ENCODE measurements at places on chromosomes 1 and 21. TPM values are rescaled to one million over a fixed set of nuclear protein-coding genes. Genes with fewer than 3 reads are reported as not detected.
A peak's percentile ranks its signal among the peaks of the same experiment; 100 is the strongest.

ZMYND12 gene
- total RNA-seq, result not detected

- no peak overlapping the region for H3K27ac ChIP-seq
- peaks cover 58% of the 10 kb centered on the region for H3K4me1 ChIP-seq
- no peaks in the 10 kb centered on the region for H3K27me3 ChIP-seq
- no peak for DNase-seq
- H3K36me3 ChIP-seq, result peaks cover 43% of the 10 kb centered on the region
Observed at GRCh38 chr1:40984066-40984465, 4.6 kb downstream of the CTPS1 start.

ICOSLG gene
- 5.2 TPM for total RNA-seq

ABCG1 gene
- 0.51 TPM for total RNA-seq

GRCh38 chr1:180156631-180157091 lies 2.0 kb downstream of the QSOX1 start:
- H3K27me3 ChIP-seq, result no peaks in the 10 kb centered on the region
- H3K27ac ChIP-seq, result peak overlapping the region; percentile 68
- peaks cover 49% of the 10 kb centered on the region for H3K4me1 ChIP-seq

KCND3 gene
- 0.77 TPM for total RNA-seq

DNA sequence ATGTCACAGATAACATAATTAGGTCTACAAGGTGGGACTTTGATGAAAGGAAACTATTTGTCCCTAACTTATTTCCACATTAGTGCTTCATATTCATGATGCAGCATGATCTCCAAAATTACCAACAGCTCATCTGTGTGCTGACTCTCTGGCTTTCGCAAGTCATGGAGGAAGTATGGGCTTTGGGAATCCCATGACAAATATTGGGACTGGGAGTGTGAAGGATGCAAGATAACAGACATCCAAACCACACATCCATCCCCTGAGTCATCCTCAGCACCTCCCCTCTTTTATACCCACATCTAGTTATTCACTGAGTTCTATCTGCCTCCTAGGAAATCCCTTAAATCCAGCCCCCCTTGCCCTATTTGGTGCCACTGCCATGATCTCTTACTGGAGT lies 102.8 kb upstream of the COL24A1 start:
- DNase-seq, result no peak
- peaks cover 19% of the 10 kb centered on the region for H3K27me3 ChIP-seq
- H3K4me1 ChIP-seq, result no peaks in the 10 kb centered on the region
- no peaks in the 10 kb centered on the region for H3K36me3 ChIP-seq
- no peak overlapping the region for H3K27ac ChIP-seq

DNA sequence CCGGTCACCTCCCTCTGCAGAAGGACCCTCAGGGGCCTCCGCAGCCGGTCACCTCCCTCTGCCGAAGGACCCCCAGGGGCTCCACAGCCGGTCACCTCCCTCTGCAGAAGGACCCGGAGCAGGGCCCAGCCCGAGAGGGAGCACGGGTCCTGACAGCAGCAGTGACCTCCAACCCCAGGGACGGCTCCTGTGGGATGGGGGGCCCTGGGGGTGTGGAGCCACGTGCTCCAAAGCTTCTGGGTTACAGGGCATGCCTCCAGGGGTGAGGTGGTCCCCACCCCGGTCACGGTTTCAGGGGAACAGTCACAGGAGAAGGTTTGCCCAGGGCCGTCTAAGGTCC lies 40.3 kb downstream of the SLC19A1 start:
- peaks cover 20% of the 10 kb centered on the region for H3K36me3 ChIP-seq
- peak overlapping the region; percentile 22 for H3K27ac ChIP-seq
- DNase-seq, result peak; percentile 75
- H3K4me3 ChIP-seq, result no peak overlapping the region

GRCh38 chr21:32237021-32237420 lies 41.8 kb downstream of the MIS18A start:
- H3K27ac ChIP-seq, result no peak overlapping the region
- no peaks in the 10 kb centered on the region for H3K36me3 ChIP-seq
- peaks cover 31% of the 10 kb centered on the region for H3K4me1 ChIP-seq
- DNase-seq, result no peak

- H3K36me3 ChIP-seq, result peaks cover 27% of the 10 kb centered on the region
- H3K4me1 ChIP-seq, result peaks cover 32% of the 10 kb centered on the region
- H3K4me3 ChIP-seq, result no peak overlapping the region
- DNase-seq, result no peak
- H3K27me3 ChIP-seq, result no peaks in the 10 kb centered on the region
Observed at GRCh38 chr1:220013497-220013896, 32.8 kb downstream of the EPRS1 start.

SYT2 gene
- 0.07 TPM for total RNA-seq

DNA sequence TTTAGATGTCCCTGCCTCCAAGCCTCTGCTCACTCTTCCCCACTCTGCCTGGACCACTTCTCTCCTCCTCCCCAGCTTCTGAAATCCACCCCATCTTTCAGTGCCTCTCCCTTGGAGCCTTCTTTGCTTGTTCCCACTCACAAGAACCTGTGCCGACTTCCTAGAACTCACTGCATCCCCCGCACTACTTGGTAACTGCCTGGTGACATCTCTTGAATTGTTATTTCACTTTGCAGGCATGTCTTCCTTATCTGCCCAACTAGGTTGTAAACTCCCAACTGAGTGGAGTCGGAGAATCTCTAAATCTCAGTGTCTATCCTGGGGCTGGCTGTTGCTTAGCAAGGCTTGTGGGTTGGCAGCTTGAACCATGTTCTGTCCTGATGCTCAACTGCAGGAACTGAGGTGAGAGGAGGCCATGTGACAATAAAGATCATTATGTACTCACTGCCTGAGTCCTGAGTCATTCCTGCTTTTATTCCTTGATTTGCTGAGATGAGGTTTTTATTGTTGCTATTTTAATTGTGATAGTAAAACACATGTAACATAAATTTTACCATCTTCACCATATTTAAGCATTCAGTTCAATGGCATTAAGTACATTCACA lies 3.9 kb downstream of the KPRP start:
- no peak for DNase-seq
- no peak overlapping the region for H3K27ac ChIP-seq
- H3K27me3 ChIP-seq, result no peaks in the 10 kb centered on the region
- no peak overlapping the region for H3K4me3 ChIP-seq
- no peaks in the 10 kb centered on the region for H3K4me1 ChIP-seq

THAP3 gene
- total RNA-seq, result 14.7 TPM

SPATA45 gene
- total RNA-seq, result 1.3 TPM

DNA sequence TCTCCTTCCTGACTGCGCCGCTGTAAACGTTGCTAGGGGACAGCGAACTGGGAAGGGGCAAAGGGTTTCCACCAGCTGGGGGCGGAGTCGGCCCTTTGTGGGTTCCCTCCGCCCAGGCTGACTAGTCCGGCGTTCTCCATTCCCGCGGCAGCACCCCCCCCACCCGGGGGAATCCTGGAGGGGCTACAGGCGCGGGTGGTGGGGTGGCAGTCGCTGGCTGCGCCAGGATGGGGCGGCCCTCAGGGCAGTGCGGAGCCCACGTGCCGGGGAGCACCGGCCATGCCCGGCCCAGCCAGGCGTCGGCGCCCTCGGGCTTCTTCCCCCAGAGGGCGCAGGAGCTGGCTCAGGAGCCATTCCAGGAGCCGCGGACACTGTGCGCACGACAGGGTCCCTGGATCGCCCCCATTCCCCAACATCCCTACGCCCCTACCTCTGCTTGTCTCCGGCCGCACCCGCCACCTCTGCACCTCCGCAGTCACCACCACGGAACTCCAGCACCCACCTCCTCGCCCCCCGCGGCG lies 476 bp downstream of the BATF3 start:
- H3K4me3 ChIP-seq, result peak overlapping the region; percentile 76
- H3K4me1 ChIP-seq, result peaks cover 8% of the 10 kb centered on the region
- H3K36me3 ChIP-seq, result peaks cover 6% of the 10 kb centered on the region
- peaks cover 25% of the 10 kb centered on the region for H3K27me3 ChIP-seq
- no peak for DNase-seq

TDRD5 gene
- total RNA-seq, result not detected

DNA sequence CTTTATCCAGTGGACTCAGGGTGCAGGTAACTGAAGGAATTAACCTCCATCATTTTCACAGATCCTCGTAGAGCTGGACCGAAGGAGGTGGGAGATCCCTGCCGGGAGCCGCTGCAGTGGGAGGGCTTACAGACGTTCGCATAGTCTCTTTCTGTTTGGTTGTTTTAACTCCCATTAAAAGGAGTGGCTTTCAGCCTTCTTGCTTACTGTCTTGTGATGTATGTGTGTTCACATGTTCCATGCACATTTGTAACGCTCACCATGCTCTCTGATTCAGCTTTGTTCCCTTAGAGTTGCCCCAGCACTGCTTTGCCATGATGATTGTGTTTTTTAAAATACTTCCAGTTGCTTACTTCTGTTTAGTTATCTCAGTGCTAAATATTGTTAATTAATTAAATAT lies 85.8 kb downstream of the ADARB1 start:
- H3K27me3 ChIP-seq, result no peaks in the 10 kb centered on the region
- no peak overlapping the region for H3K27ac ChIP-seq
- no peak overlapping the region for H3K4me3 ChIP-seq

CD160 gene
- total RNA-seq, result not detected

DNA sequence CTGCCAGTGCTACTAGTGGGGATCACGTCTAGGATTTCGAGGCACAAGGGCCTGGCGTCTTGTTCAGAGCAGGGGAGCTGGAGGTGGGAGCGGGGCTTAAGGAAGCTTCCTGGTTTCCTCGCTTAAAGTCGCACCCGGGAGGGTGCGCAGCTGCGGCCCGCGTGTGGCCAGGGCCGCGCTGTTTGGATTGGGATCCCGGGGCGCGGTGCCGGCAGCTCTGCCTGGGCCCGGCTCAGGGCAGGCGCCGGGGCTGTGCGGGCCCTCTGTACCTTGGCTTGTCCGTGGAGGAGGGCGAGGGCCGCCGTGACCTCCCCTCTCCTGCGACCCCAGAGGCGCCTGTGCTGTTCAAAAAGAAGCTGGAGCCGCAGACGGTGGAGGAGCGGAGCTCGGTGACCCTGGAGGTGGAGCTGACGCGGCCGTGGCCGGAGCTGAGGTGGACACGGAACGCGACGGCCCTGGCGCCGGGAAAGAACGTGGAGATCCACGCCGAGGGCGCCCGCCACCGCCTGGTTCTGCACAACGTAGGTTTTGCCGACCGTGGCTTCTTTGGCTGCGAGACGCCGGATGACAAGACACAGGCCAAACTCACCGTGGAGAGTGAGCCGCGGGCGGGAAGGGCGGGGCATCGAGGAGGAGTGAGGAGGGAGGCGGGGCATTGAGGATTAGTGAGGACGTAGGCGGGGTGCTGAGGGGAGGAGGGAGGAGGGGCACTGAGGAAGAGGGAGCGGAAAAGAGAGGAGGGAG lies 67.8 kb downstream of the OBSCN start:
- H3K4me3 ChIP-seq, result peak overlapping the region; percentile 72
- no peak overlapping the region for H3K27ac ChIP-seq
- peaks cover 2% of the 10 kb centered on the region for H3K36me3 ChIP-seq
- H3K4me1 ChIP-seq, result peaks cover 8% of the 10 kb centered on the region
- DNase-seq, result no peak
- H3K27me3 ChIP-seq, result no peaks in the 10 kb centered on the region

DNA sequence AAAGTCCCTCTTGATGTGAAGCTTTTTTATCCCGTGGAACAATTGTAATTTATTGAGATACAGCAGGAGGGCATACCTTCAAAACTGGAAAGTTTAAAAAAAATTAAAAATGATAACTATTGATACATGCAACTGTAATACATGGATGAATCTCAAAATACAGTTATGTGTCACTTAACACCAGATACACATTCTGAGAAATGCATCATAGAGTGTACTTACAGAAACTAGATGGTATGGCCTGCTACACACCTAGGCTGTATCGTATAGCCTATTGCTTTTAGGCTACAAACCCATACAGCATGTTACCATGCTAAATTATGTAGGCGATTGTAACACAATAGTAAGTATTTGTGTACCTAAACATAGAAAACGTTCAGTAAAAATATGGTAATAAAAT lies 7.1 kb upstream of the AKNAD1 start:
- H3K36me3 ChIP-seq, result no peaks in the 10 kb centered on the region
- H3K27me3 ChIP-seq, result no peaks in the 10 kb centered on the region
- no peaks in the 10 kb centered on the region for H3K4me1 ChIP-seq
- no peak overlapping the region for H3K27ac ChIP-seq
- DNase-seq, result no peak
- no peak overlapping the region for H3K4me3 ChIP-seq

LEMD1 gene
- total RNA-seq, result not detected

HSPB7 gene
- total RNA-seq, result 160 TPM

DNA sequence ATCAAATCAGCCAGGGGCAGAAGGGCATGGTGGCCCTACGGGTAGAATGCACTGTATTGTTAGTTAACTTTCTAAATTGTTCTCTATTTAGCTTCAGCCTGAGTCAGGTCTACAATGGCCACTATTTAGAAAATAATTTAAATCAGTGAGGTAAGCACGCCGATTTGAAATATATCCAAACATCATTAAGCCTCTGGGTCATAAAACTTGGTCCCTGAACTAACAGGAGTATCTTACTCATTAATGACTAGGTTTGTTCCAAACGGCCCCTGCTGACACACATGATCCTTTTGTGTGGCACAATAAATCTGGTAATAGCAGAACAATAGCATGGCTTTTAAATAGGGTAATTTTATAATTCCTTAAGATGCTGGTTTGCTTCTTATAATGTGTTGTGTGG lies 48.4 kb downstream of the STX6 start:
- no peak overlapping the region for H3K27ac ChIP-seq
- no peak overlapping the region for H3K4me3 ChIP-seq
- H3K4me1 ChIP-seq, result peaks cover 18% of the 10 kb centered on the region
- H3K27me3 ChIP-seq, result no peaks in the 10 kb centered on the region
- peaks cover 31% of the 10 kb centered on the region for H3K36me3 ChIP-seq
- DNase-seq, result no peak

PARK7 gene
- total RNA-seq, result 254 TPM

DNA sequence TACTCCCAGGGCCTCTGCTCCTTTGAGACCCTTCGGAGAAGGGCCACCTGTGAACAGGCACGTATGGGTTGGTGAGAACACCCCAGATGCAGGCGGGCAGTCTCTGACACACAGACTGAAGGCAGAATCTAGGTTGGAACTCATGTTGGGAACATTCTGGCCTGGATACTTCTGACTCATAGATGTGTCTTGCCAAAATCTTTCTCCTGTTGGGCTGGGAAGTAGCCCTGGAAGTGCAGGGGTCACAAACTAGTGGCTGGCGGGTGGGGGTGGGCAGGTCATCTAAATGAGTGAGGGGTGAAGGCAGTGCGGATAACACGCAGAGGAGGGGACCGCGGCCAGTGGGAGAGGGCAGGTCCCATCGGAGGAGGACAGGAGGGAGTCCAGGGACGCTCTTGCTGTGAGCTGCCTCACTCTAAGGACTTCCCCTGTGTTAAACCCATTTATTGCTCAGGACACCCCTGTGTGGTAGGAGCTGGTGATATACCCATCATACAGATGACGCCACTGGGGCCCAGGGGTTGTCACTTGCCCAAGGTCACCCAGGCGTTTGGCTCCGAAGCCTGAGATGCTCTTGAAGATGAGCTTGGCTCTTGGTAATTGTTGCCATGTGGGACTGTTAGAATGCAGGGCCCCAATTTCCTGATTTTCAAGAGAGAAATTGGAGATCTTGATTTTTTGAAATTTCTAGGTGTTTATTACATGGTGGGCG lies 181.0 kb downstream of the PTPRU start:
- H3K4me1 ChIP-seq, result no peaks in the 10 kb centered on the region
- H3K4me3 ChIP-seq, result no peak overlapping the region
- no peak overlapping the region for H3K27ac ChIP-seq
- DNase-seq, result no peak
- peaks cover 3% of the 10 kb centered on the region for H3K36me3 ChIP-seq
- peaks cover 40% of the 10 kb centered on the region for H3K27me3 ChIP-seq

DR1 gene
- 65.3 TPM for total RNA-seq

- peaks cover 46% of the 10 kb centered on the region for H3K27me3 ChIP-seq
- no peak overlapping the region for H3K4me3 ChIP-seq
- no peak for DNase-seq
Observed at GRCh38 chr1:34736692-34737091, 18.2 kb upstream of the GJB5 start.
